A549 (cell line): ENCODE measurements at places on chromosomes 13 and 19. TPM values are rescaled to one million over a fixed set of nuclear protein-coding genes. Genes with fewer than 3 reads are reported as not detected.
A peak's percentile ranks its signal among the peaks of the same experiment; 100 is the strongest.

LGALS14 gene
- polyA plus RNA-seq: not detected in 3 replicates

IGSF23 gene
- polyA plus RNA-seq: 0.35 to 0.45 TPM (median 0.42 TPM) in 3 replicates

CEACAM21 gene
- polyA plus RNA-seq: not detected in 3 replicates

IGFL2 gene
- polyA plus RNA-seq: 0.21 to 1.4 TPM (median 1.1 TPM) in 3 replicates

ICAM5 gene
- polyA plus RNA-seq: 0.77 to 1.5 TPM (median 0.81 TPM) in 3 replicates

ALKBH6 gene
- polyA plus RNA-seq: 40.4 to 47.1 TPM (median 46.4 TPM) in 3 replicates

DNA sequence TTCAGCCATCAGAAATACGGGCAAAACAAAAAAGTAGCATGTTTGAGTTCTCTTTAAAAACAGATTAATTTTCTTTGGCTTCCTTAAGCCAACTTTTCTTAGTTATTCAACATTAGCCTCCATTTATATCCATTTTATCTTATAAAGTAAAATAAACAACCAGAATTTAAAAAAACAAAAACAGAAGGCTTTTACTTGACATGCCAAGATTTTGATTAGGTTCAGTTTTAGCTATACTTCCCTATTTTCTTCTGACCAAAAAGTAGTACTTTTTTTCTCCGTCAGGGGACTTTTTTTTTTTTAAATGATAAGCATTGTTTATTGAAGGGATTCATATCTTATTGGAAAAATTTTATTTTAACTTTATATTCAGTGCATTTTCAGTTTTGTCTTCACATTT lies 18.1 kb downstream of the RNASEH2B start:
- no peak for DNase-seq

GRCh38 chr19:45711851-45712698 lies 18.6 kb downstream of the FBXO46 start:
- DNase-seq: no peak

- DNase-seq: peak; percentile 49
Measured at GRCh38 chr13:91347202-91347995, at the start of gene MIR17HG. TSS of gene MIR17HG (plus strand) at chr13:91347687.

DNA sequence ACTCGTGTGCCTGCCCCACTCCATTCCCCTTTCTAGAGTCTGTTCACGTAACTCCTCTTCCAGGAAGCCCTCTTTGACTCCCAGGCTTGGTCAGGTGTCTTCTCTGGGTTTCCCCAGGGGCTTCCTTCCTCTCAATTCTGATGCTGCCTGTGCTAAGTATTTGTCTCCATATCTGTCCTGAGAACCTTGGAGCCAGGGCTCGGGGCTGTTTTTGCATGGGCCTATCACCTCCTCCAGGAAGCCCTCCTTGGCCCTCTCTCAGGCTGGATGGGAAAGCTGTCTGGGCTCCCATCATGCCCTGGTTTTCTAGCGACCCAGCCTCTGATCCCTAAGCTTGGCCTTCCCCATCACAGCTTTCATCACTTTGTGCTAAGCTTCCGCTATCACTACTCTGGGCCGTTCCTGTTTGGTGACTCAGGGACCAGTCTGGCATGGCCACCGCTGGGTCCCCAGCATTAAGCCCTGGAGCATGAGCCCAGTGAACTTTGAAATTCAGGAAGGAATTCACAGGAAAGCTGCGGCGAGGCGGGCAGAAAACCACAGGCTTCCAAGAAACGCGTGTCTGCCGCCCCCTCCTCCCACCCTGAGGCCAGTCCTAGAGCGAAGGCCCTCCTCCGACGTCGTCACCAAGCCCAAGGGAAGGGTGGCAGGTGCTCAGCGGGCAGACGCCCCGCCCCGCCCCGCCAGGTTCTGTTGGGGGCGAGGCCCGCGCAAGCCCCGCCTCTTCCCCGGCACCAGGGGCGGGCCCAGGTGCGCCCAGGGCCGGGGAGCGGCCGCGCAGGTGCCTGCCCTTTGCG lies 486 bp upstream of the SPINT2 start:
- DNase-seq: peak; percentile 78

DNA sequence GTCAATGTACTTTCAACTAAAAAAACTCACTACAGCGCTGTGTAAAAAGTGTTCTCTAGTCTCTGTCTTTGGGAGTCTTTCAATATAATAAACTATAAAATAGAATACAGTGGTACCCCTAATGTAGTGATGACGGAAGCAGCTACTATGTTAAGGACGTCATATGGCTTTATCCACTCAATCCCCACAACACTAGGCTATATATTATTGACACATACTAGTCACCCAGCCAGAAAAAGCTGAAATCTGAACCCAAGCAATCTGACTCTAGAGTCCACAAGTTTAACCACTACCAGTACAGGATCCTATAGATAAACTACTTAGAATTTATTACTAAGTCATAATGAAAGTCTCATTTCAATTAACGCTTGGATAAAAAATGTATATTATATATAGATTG lies 48.3 kb downstream of the ELF1 start:
- DNase-seq: no peak
